Suppressor macrophage treated with lipopolysaccharide for 1 hour (primary cell): ENCODE measurements at places on chromosomes 6 and 20.

DNA sequence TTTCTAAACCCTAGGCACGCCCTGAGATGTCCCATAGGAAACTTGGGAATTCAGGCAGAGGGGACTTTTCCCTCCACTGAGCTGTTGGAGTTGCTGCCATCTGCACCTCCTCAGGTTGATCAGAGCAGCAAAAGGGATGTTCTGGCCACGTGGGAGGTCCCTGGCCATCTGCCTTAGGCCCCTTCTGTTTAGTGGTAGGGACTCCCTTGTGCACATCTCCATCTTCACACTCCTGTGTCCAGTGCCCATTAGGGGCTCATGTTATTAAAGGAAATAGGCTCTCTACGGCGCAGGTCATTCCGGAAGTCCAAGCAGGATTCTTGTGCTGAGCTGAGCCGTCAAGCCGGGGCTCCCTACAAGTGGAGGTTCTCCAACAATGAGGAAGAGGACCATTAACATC, 237.8 kb upstream of the RIN2 start:
- DNase-seq, result no peak

DNA sequence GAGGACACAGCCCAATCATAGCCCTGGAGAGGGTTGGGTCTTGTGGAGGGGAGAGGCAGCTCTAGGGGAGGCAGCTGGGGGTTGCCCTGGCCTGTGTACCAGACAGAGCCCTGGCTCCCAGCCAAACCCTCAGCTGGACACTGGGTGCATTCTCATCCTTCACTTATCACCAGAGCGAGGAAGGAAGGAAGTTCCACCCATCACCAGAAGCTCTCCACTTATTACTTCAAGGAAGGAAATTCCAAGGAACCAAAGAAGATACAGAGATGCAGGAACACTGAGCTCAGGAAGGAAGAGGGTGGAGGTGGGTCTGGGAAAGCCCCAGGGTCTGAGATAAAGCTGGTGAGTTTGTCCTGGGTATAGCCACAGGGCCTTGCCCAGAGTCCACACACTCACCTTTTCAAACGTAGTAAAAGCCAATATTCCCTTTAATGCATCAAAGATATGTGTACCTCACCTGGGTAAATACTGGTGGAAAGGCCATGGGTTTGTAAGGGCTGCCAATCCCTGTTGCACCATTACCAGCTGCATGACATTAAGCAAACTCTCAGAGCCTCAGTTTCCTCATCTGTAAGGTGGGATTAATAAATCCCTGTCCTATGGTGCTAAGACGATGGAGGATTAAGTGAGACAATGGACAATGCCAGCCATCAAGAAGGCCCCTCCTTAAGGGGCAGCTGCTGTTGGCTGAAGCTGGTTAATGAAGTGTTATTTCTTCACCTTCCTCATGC, 109.7 kb upstream of the NAA20 start:
- peak; percentile 62 for DNase-seq

DNA sequence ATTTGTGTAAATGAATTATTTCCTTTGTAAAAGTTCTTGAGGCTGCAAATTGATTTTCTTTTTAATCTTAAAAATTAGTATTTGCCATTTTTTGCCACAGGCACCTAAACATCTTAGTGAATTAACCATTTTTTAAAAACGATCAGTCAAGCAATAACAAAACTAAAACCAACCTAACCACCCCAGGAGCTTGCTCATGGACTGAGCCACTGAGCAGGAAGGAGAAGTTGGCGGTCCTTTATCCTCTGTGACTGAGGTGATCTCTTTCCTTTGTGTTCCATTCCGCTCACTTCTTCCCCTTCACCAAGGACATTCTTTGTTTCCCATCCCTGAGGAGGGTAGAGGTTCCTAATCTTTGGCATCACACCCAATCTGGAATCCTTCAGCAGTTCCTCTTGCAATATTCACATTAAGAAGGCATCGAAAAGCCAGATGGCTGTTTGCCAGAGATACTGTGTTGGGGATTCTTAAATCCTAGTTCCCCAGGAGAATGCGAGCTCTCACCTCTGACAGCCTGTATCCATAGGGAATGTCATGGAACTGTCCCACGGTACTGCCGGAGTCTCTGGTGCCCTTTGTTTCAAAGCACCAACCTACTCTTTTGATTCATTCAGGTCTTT, 30.5 kb downstream of the RPRD1B start:
- no peak for DNase-seq

DNA sequence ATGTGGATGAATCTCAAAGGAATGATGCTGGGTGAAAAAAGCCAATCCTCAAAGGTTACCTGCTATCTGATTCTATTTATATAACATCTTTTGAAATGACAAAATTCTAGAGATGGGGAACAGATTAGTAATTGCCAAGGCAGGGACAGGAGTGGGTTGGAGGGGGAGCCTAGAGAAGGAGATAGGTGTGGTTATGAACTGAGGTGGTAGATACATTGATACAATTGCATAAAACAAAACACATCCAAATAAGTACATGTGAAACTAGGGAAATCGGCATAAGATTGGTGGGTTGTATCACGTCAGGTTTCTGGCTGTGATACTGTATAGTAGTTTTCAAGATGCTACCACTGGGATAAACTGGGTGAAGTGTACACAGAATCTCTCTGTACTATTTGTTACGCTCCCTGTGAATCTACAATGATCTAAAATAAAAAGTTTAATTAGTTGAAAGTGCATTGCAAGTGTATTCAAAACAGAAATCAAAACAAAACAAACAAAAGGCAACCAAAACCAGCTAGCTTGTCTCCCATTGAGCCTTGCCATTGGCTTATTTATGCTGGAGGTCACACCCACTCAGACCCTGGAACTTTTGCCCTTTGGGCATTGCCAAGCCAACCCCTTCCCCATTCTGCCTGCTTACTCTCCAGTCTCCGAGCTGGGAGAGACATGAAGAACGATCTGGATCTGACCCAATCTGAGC, 27.8 kb downstream of the PPP1R16B start:
- DNase-seq, result no peak

GRCh38 chr6:35933844-35934243, 12.9 kb upstream of the SRPK1 start:
- no peak for DNase-seq

DNA sequence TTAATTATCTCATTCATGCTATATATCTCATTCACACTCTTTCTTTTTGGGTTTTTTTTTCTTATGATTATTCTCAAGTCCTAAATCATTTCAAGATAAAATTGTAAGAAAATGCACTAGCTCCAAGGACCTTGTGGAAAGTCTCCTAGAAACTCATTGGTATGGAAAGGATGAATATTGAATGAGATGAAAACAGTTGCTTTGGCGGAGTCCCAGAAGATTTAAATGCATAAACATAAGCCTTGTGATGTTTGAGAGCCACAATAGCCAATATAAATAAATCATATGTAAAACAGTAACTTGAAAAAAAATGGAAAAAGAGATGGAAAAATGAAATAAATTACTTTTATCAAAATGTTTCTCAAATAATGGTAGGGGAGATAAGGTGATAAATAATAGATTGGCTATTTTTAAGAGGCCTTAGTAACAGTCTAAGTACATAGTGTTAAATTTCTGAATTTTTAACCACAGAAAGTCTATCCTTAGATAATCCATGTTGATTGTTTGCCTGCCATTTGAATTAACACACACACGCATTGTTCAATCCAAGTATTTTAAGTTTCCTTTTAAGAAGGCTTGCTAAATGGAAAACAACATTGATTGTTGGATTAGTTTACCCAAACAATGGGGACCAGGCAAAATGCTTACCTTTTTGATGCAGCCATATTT, 81.1 kb upstream of the CD2AP start:
- DNase-seq, result no peak

- no peak for DNase-seq
These were observed 69.2 kb downstream of the MRPL14 start for GRCh38 chr6:44057931-44058616.

- DNase-seq, result peak; percentile 15
These were observed 49.5 kb upstream of the FBXO30 start for GRCh38 chr6:145863988-145864616.

- no peak for DNase-seq
These were observed 9.9 kb downstream of the NRN1 start for GRCh38 chr6:5996714-5997419.

DNA sequence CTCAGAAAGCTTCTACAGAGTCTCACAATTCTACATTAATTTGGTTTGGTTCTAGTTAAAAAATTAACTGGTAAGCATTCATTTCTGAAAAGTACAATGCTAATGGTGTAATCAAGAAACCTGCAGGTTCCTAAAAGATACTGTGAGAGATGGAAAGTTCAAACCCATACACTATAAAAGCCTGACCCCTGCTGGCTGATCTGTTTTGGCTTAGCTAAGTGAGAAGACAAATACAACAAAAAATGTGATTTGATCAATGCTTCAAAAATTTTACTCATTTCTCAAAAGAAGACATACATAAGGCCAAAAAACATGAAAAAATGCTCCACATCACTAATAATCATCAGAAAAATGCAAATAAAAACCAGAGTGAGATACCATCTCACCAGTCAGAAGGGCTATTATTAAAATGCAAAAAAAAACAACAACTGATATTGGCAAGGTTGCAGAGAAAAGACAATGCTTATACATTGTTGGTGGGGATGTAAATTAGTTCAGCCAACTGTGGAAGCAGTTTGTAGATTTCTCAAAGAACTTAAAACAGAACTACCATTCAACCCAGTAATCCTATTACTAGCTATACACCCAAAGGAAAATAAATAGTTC, 102.8 kb downstream of the MOXD1 start:
- DNase-seq, result peak; percentile 58

DNA sequence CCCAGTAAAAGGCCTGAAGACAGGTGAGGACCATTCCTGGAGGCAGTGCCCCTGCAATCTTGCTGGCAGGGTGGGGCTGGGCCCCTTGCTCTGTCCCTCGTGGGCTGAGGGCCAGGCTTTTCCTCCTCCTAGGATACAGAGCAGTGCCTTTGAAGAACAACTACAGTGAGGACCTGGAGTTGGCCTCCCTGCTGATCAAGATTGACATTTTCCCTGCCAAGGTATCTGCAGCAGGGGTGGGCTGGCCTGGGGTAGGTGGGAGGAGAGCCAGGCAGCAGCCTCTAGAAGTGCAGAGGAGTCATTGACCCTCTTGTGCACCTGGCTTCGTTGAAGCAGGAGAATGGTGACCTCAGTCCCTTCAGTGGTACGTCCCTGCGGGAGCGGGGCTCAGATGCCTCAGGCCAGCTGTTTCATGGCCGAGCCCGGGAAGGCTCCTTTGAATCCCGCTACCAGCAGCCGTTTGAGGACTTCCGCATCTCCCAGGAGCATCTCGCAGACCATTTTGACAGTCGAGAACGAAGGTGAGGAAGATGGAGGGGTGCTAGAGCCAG, 36.5 kb downstream of the PLCG1 start:
- DNase-seq, result no peak

DNA sequence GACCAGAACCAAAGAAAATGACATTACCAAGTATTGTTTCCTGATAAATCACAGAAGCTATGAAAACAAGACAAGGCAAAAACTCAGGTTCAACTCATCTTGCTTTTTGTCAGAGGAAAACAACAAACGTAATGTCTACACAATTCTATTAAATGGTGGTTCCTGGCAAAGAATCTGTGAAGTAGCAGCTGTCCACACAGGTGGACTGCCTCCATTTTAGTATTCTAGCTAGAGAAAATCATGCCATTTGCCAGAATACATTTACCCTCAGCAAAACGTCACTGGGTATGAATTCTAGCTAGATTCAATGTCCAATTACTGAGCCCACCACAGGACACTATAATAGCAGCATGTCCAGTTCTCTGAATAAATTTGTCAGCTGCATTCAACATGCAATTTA, 125.4 kb downstream of the ADGRB3 start:
- no peak for DNase-seq

DNA sequence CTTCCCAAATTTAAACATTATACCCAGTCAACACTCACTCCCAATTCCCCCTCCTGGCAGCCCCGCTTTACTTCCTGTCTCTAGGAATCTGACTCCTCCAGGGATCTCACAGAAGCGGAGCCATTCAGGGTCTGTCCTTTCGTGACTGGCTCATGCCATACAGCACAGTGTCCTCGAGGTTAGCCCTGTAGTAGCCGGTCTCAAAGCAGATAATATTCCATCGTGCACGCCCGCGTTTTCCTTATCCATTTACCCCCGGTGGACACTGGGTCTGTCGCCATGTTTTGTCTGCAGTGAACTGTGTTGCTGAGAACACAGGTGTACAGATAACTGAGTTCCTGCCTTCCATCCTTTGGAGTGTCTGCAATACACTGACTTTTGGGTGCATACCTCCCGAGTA, 95.3 kb downstream of the TTLL2 start:
- no peak for DNase-seq

- no peak for DNase-seq
These were observed 177.8 kb downstream of the EDN1 start for GRCh38 chr6:12467706-12468670.

GRCh38 chr20:59948828-59949720, 8.9 kb downstream of the FAM217B start:
- DNase-seq, result peak; percentile 56

GRCh38 chr6:137802408-137803182, 64.5 kb upstream of the TNFAIP3 start:
- no peak for DNase-seq
